ENCODE measurements at places on chromosomes 6 and 20. TPM values are rescaled to one million over a fixed set of nuclear protein-coding genes. Genes with fewer than 3 reads are reported as not detected.

DNA sequence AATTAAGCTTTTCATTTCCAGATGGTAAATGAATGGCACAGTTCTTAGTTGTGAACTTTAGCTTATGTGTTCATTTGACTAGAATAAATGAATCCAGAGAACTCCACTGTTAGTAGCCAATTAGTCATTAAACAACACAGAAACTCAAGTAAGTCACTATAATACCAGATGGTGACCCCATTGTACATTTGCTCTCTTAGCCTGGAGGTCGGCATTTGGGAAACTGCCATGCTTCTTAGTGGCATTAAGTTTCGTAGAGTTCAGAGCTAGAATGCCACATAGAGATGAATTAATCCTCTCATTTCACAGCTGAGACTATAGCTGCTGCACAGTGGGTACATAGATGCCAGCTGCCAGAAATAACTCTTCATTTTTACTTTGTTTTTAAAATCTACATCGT is 10.8 kb upstream of the DTNBP1 start:
- no peak for DNase-seq

GRCh38 chr6:40582892-40583291 is 4.3 kb downstream of the LRFN2 start:
- DNase-seq: no peak

GRCh38 chr6:137496909-137497720 is 2.9 kb upstream of the OLIG3 start:
- no peak for DNase-seq

DNA sequence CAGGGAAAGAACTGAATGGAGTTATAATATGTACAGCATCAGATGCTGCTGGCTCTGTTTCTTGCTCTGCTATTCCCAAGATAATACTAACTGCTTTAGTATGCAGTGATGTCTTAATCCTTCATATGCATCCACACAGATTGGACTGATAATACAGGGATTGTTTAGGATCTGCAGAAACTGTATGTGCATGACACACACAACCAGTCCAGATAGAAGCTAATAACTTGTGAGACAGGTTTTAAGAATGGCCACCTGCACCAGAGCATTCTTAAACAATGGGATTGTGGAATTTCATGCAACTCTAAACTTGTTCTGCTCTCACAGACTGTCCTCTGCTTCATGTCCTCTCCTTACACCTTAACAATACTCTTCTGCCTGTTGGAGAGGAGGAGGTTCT is 90.9 kb downstream of the SPTLC3 start:
- DNase-seq: no peak

- DNase-seq: no peak
Observed at GRCh38 chr6:88045521-88046136, 2.0 kb upstream of the SPACA1 start.

GRCh38 chr20:5024982-5025381 is 23.7 kb upstream of the SLC23A2 start:
- DNase-seq: no peak

GRCh38 chr6:109465772-109466171 is 10.2 kb upstream of the MICAL1 start:
- DNase-seq: no peak

DNA sequence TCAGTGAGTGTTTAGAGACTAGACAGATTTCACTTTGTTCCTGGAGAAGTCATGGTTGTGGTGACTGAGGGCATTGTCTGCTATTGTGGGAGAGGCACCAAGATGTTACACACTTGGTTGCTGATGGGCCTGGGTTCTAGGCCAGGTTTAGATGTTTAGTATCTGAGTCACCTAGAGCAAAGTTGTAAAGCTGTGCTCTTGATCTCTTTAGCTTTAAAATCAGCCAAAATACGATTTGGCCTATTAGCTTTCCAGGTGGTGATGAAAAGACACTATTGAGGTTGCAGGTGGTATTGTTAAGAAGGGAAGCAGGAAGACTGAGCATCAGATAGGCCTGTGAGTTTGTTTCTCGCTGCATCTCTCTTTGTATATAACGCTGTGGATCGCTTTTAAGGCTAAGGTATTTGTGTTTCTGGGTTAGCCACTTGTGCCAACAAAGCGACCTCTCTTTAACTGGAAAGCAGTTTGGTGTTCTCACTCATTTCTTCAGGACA is 48.6 kb downstream of the FOXO3 start:
- DNase-seq: no peak

GRCh38 chr6:108685970-108686369 is 125.3 kb downstream of the FOXO3 start:
- no peak for DNase-seq

GRCh38 chr6:19549109-19549508 is 288.1 kb upstream of the ID4 start:
- no peak for DNase-seq

DNA sequence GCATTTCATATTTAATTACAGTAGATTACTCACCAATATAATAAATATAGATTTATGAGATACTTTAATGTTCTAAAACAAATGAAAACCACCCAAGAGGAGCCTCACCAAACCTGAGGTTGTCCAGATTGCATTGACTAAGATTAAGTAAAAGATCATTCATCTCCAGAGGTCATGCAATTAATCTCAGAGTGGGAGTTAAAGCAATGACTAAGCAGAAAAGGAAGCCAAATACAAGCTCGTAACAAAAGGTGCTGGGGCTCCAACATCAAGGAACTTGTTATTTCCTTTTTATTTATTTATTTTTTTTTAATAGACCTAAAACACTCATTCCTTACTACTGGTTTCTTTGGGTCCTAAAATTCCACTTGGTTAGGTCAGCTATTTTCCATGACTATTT is 57.7 kb downstream of the RSPO3 start:
- no peak for DNase-seq

DNA sequence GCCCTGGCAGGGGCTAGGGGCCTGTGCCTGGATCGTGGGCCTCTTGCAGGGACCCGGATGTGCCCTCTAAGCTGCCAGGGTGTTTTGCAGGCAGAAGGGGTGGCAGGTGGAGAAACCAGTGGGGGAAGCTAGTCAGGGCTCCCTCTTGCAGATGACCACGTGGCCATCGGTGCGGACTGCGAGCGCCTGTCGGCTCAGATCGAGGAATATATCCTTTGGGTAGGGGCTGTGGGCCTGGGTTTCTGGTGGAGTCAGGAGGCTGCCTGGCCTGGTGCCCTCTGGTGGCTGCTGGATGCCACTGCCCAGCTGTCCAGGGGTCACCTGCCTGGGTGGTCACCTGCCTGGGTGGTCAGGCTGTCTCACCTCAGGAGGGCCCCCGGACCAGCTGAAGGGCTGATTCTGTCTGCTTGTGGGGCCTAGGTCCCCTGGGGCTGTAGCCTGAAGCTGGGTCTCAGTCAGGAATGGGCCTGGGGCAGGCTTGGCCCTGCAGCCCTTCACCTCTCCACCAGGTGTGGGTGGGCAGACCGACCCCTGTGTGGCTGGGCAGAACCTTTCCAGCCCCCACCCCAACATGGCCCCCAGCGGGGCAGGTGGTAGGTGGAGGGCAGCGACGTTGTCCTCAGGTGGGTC is 6.7 kb downstream of the TCEA2 start:
- peak; percentile 46 for DNase-seq

DNA sequence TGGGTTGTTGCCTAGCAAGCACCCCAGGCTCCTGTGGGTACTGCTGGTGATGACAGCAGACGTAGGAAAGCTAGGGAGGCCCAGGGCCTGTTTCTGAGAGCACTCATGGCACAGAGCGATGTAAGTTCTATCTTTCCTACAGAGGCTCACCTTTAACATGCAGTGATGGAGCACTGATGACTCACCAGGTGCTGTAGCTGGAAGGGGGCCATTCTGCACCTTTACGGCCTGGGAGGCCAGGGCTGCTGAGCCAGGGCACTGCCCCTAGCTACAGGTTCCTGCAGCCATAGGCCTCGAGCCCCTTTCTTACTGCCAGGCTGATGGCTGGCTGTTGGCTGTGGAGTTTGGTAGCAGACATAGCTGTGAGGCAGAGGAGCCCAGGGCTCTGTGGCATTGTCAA is 31.1 kb upstream of the GPR6 start:
- no peak for DNase-seq

DNA sequence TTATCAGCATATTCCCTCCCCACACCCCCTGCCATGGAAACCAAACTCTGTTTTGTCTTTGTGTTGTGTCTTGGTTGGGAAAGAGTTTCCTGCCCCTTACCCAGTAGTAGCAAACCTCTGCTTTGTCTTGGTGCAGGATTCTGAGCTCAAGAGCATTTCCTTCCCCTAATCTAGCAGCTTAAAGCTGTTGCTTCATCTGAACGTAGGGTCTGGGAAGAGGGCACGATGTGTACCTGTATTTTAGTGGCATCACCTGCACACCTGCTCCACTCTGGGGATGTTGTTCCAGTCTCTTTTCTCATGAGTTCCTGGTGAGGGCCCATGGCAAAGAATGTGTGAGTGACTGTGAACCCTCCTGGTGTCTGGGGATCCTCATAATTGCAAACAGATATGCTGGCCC is 164.7 kb downstream of the SCP2D1 start:
- DNase-seq: no peak

DNA sequence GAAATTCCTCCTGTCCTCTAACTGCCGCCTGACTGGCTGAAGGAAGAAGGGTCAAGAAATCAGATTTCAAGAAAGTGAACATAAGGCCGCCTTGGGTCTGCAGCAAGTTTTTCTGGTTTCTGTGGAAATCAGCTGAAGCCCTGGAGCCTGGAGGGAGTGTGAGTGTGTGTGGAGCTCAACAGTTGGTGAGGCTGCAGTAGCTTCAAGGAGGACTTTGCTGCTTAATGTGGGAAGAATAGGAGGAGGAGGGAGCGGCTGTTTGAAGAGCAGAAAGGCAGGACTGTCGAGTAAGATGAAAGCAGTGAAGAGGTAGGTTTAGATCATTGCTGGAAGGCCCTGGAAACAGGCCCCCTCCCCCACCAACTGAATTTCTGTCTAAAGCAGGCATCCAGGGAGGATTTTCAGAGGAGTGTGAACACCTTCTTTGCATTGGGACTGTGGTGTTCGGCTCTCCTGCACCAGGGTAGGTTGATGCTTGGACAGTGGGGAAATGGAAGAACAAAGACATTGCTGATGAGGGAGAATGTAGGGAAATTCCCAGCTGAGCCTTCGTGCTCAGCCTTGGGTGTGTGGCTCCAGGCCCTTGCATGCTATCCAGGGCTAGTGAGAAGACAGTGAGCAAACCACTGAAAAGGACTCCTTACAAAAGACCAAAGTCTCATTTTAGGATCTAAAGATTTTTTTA is 79.5 kb upstream of the VSTM2L start:
- DNase-seq: no peak

GRCh38 chr20:57394121-57395082 is 3.2 kb downstream of the RBM38 start:
- DNase-seq: no peak

DNA sequence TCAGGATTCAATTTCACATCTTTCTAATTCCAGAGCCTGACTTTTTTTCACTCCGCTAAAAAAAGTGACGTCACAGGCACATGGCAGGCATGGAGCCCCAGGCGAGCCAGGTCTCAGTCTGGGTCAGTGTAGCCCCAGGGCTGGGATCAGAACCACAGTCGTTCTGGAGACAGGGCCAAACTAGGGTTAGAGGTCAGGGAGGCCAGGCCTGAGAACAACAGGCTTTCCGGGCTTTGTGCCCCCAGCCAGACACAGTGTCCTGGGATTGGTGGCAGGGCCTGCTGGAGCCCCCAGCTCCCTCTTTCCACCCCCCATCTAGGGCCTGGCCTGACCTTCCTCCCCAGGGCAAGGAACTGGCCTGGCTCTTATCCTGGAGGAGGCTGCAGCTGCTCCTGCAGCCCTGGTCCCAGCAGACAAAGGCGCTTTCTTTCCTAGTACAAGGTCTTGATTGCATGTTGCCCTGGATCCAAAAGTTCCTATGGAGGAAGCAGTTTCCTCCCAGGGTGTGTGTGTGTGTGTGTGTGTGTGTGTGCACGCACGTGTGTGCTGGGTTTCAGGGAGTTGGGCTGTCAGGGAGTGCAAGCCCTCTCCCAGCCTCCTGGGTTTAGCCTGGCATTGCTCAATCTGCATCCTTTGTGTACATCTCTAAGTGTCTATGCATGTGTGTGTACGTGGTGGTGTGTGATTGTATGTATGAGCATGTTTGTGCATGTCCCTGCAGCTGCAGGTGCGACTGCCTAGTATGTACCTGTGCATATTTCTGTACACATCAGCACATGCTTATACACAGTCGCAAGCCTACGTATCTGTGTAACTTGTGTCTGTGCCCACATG is 26.5 kb upstream of the EMILIN3 start:
- peak; percentile 23 for DNase-seq

GRCh38 chr6:33377171-33377570 is 14.5 kb upstream of the KIFC1 start:
- no peak for DNase-seq

DNA sequence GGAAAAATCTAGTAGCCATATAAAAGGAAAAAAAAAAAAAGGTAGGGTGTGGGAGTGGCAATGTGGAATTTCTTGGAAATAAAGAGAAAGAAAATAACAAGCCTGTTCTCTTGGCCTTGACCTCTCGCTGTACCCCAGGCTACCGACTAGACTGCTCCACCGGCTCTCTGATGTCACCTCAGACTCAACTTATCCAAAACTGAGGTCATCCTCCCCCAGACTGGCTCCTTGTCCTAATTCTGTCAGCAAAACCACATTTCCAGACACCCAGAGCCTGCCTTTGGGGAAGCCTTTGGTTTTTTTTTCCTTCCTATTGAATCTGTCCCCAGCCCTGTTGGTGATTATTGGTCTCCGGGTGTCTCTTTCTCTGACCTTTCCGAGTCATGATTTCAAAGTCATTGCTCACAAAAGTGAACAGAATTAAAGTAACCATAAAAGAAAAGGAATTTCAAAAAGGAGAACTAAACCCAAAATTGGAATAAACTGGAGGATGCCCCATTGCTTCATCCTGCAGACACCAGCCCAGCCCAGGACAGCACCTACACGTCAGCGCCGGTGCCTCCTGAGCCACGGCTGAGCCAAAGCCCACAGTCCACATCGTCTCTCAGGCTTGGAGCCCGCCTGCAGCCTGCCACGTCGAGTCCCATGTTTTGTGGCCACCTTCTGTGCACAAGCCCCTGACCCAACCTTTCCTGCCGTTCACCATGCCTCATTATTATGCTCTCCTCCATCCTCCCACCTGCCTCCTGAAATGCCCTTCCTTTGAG is 170.7 kb downstream of the MYLK4 start:
- no peak for DNase-seq

- DNase-seq: no peak
Observed at GRCh38 chr6:85041376-85041775, 277.0 kb upstream of the TBX18 start.

GRCh38 chr6:155155787-155156447 is 107.9 kb upstream of the CLDN20 start:
- no peak for DNase-seq

- peak; percentile 42 for DNase-seq
Observed at GRCh38 chr6:124148236-124148957, 344.7 kb downstream of the NKAIN2 start.

- DNase-seq: no peak
Observed at GRCh38 chr20:22833851-22834250, 201.3 kb upstream of the SSTR4 start.

- DNase-seq: no peak
Observed at GRCh38 chr6:72504406-72504805, 117.5 kb upstream of the KCNQ5 start.

- DNase-seq: no peak
Observed at GRCh38 chr20:3273371-3273770, 34.4 kb upstream of the SLC4A11 start.

GRCh38 chr20:49511788-49512525 is 29.5 kb upstream of the KCNB1 start:
- DNase-seq: no peak

The ZNF335 gene
- polyA plus RNA-seq: 12.5 TPM

The PROKR2 gene
- polyA plus RNA-seq: not detected

The PTGIS gene
- 0.63 TPM for polyA plus RNA-seq

The BPIFA1 gene
- not detected for polyA plus RNA-seq

The MYCT1 gene
- polyA plus RNA-seq: 2.2 TPM

The ADGRG6 gene
- 0.42 TPM for polyA plus RNA-seq

The NMBR gene
- polyA plus RNA-seq: 0.41 TPM

The PTK6 gene
- 0.93 TPM for polyA plus RNA-seq

The LY6G5C gene
- 7.6 TPM for polyA plus RNA-seq

The CD93 gene
- 8.5 TPM for polyA plus RNA-seq

The SLC35D3 gene
- polyA plus RNA-seq: 6.1 TPM

The PPP1R16B gene
- 37.6 TPM for polyA plus RNA-seq
